ENCODE measurements at places on chromosomes 1 and 21.

GRCh38 chr1:20896826-20897225 lies 109.7 kb upstream of the HP1BP3 start:
- no peak for DNase-seq

DNA sequence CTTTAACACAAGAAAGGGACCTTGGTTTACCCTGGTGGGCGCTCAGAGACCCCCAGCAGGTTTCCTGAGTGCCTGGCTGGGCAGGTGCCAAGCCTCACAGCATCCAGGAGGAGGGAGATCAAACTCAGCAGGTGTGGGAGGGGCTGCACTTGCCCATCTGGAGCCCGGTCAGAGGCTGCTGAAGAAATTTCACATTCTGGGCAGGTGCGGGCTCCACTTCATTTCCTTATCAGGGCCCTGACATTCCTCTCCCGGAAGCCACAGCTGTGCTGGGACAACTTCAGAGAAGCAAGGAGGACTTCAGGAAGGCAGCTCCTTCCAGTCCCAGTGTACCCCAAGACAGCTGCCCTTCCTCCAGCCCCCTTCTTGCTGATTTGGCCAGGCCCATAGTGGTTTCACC lies 82.9 kb downstream of the ITPKB start:
- no peak for DNase-seq

DNA sequence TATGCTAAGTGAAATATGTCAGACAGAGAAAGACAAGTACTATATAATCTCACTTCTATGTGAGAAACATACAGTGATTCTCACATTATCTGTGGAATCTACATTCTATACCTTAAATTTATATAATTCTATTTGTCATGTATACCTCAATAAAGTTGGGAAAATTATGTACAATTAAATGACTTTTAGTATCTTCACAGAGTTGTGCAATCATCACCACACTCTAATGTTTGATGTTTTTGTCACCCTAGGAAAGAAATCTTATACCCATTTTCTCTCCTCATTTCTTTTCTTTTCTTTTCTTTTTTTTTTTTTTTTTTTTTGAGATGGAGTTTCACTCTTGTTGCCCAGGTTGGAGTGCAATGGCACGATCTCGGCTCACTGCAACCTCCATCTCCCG lies 37.0 kb upstream of the TINAGL1 start:
- no peak for DNase-seq

- no peak for DNase-seq
These were observed 18.7 kb downstream of the TRABD2B start for GRCh38 chr1:47978486-47978885.

DNA sequence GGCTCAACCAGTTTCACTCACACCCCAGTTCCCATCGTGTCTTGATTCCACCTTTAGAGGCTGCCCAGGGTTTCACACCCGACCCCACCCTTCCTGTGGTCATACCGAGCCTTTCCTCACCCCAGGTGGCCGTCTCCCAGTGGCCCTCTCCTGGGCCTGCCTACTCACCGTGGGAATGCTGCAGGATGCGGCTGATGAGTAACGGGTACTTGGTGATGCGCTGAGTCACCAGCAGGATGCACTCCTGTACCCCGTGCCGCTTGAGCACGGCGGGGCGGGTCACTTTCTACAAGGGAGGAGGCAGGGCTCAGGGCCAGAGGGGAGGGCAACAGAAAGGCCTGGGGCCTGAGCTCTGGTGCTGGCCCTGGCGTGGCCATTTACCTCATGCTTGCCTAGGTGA lies 16.4 kb downstream of the ARHGEF2 start:
- no peak for DNase-seq

- DNase-seq = no peak
These were observed 611.7 kb downstream of the LMO4 start for GRCh38 chr1:87940421-87940820.

GRCh38 chr1:57007948-57008347 lies 42.1 kb upstream of the C8B start:
- DNase-seq = no peak

GRCh38 chr1:150692720-150693119 lies 4.2 kb downstream of the GOLPH3L start:
- DNase-seq = no peak

GRCh38 chr1:234553240-234554188 lies 56.5 kb downstream of the IRF2BP2 start:
- DNase-seq = no peak

- DNase-seq = peak; percentile 61
These were observed 2.0 kb upstream of the ATF3 start for GRCh38 chr1:212606395-212607205.

- no peak for DNase-seq
These were observed 18.4 kb downstream of the SSR2 start for GRCh38 chr1:156002188-156002911.

DNA sequence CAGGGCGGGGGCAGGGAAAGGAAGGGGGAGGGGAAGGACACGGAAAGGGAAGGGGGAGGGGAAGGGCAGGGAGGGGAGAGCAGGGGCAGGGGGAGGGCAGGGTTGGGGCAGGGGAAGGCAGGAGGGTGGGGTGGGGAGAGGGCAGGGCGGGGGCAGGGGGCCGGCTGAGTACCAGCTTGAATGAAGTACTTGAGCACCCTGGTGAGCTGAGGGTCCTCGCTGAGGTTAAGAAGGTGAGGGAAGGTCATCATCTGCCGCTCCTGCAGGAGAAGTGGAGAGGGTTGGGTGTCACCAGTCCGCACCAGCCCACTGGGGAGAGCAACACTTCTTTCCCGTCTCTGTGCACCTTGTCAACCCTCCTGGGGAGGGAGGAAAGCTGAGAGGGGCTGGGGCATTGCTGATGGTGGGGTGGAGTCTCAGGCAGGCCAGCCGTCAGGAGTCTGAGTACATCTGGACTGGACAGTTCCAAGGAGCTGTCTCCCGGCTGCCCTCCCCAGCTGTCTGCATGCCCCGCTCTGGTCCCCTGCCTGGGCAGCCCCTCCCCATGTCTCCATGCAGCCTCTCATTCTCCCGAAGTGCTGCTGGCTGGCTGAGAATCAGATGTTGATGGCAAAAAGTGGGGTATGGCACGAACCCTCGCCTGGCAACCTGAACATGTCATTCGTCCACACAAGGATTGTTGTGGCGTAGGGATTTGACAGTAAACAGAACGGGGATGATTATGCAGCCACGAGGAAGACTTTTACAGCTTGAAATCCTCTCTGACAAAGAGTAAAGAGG lies 70.0 kb downstream of the SCCPDH start:
- DNase-seq = peak; percentile 62

GRCh38 chr1:233627376-233627775 lies 13.5 kb downstream of the KCNK1 start:
- no peak for DNase-seq

GRCh38 chr1:58412071-58412580 lies 134.4 kb downstream of the OMA1 start:
- no peak for DNase-seq

GRCh38 chr1:23591460-23592208 lies 32.3 kb upstream of the ID3 start:
- no peak for DNase-seq

DNA sequence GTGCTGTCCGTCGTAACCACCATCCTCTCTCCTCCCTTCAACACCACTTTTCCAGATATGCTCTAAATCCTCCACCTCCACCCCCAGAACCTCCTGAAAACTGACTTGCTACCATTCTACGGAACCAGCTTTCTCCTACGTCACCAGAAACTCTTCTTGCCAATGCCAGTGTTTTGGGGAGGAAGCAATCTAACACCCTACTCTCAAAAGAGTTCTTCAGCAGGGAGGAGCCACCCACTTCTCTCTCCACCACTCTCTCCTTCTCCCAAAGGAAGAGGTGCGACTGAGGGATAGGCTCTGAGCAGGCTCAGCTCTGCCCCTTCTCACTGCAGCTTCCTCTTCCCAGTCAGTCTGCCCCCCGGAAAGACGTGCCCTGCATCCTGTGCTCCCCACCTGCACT lies 6.1 kb upstream of the S100A2 start:
- no peak for DNase-seq

GRCh38 chr1:194809215-194809614 lies 1622.8 kb upstream of the B3GALT2 start:
- DNase-seq = no peak

DNA sequence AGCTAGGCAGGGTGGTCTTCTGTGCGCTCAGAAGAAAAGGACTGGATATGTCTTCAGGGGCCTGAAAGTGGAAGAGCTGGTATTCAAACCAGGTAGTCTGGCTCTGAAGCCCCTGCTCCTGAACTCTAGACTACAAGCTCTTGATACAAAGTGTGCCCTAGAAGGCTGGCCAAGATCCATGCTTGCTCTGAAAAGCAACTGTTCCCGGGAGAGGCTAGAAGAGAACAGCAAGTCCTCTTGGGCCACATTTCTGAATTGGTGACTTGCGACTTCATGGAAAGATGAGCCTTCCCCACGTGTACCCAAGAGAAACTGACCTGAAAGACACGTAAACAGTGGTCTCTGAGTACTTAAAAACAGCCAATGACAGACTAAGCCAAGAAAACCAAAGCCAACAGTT lies 123.3 kb upstream of the GRIK3 start:
- DNase-seq = no peak

DNA sequence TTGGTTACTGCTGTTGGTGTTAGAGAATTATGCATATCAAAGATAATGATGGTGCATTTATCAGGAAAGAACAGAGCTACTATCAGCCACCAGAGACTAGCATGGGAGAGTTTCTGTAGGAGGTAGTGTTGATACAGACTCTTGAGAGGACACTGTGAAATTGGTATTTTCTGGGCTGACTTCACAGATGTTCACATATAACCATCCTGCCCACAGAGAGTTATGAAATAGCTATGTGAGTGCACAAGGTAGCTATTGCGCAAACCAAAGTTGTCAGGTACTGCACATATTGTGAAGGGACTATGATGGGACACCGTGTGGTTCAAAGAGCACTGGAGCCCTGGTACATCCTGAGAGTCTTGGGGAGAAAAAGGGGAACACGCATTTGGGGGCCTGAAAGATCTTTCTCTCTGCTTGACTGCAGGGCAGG lies 1.4 kb upstream of the TLCD4 start:
- no peak for DNase-seq

GRCh38 chr1:172497230-172497629 lies 35.7 kb upstream of the SUCO start:
- DNase-seq = peak; percentile 80

DNA sequence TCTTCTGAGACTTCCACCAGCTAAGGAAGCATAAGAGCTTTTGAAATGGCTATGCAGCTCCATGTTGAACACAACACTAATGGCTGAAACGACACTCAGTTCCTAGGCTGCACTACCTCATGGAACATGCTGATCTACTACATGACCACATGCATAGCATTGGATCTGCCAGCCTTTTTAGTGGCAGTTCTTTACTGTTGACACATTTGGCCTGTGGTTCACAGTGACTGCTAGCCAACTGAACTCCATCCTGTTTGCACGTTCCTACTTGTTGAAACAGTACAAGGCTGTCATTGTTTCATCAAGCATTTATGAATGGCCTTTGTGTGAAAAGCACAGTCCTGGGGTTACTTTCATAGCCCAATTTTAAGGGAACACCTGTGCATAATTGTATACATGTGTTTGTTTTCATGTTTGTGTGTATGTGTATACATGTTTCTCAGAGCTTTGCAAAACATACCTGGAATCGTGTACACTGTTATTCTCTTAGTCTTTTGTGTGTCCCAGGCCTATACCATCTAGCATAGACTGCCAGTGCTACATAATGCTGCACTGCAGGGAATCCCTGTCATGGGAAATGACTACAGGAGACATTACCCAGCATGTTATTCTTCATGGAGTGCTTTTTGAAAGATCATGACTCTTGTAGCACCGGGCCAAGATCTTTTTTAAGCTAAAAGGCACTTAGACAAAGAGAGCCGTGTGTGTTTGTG lies 179.6 kb upstream of the ESRRG start:
- DNase-seq = no peak

- peak; percentile 63 for DNase-seq
These were observed 61.2 kb upstream of the MCOLN3 start for GRCh38 chr1:85109475-85109874.

DNA sequence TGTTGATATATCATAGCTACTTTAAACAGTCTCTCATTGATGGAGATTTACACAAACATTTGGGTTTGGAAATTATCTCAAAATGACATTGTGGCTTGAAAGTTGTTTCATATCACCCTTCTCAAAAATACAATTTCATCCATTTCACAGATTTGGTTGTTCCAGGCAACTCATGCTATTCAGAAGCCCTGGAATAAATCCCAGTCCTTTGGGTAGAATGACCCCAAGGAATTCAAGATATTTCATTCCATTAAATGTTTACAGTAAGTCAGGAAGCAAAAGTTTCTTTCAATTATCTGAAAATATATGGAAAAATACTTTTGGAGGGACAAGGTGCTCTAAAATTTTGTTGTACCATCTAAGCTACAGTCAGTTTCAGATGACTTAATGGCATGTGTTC lies 27.1 kb downstream of the MPZL1 start:
- DNase-seq = no peak

GRCh38 chr1:67559222-67559700 lies 125.7 kb upstream of the GADD45A start:
- no peak for DNase-seq

DNA sequence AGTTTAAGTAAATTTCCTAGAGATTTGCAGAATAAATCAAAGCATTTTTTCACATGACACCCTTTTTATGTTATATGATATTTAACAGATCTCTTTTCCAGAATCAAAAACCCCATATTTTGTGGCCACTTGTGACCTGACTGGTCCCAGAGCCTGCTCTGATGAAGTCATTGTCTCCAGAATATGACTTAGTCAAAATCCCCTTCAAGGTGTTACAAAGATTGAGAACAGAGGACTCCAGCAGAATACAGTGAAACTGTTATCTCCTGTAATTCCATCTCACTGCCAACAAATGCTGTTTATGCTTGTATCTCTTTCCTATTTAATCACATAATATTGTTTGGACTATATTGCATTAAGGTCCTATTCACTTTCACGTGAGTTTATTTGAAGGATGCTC lies 25.6 kb downstream of the RGS1 start:
- DNase-seq = no peak

- DNase-seq = no peak
These were observed 723.1 kb upstream of the B3GALT2 start for GRCh38 chr1:193909406-193910082.

- no peak for DNase-seq
These were observed 32.2 kb upstream of the SNX27 start for GRCh38 chr1:151579436-151580225.

- DNase-seq = peak; percentile 60
These were observed 695 bp downstream of the DMBX1 start for GRCh38 chr1:46490406-46490655.

DNA sequence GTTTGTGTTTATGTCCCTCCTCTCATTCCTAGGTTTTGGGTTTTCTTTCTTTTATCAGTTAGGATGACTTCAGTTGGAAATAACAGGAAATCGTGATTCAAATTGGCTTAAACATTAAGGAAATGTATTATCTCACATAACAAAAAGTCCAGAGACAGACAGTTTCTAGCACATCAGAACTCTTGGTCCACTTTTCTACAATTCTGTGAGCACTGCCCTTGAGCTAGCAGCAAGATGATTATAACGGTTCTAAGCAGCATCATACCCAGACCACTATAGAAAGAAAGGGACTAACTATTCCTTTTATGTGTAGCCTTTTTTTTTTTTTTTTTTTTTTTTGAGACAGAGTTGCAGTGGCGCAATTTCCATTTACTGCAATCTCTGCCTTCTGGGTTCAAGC lies 18.9 kb downstream of the FCGR2B start:
- no peak for DNase-seq

- no peak for DNase-seq
These were observed 12.4 kb downstream of the GJA5 start for GRCh38 chr1:147747966-147748365.

GRCh38 chr1:18641005-18641941 lies 10.6 kb downstream of the PAX7 start:
- DNase-seq = peak; percentile 70

- peak; percentile 79 for DNase-seq
These were observed 49.2 kb upstream of the C1orf198 start for GRCh38 chr1:230917284-230918135.

All from ecto neural progenitor cell (in vitro differentiated cells).